Left ventricle myocardium superior (tissue), 1 donor: ENCODE measurements at places on chromosomes 3 and 15. TPM values are rescaled to one million over a fixed set of nuclear protein-coding genes. Genes with fewer than 3 reads are reported as not detected.

The TRH gene
- total RNA-seq: not detected

The HRH1 gene
- total RNA-seq: 1.4 TPM

The PIK3R4 gene
- total RNA-seq: 13.9 TPM

The CAND2 gene
- 69.2 TPM for total RNA-seq

The RBMS3 gene
- 20.7 TPM for total RNA-seq

DNA sequence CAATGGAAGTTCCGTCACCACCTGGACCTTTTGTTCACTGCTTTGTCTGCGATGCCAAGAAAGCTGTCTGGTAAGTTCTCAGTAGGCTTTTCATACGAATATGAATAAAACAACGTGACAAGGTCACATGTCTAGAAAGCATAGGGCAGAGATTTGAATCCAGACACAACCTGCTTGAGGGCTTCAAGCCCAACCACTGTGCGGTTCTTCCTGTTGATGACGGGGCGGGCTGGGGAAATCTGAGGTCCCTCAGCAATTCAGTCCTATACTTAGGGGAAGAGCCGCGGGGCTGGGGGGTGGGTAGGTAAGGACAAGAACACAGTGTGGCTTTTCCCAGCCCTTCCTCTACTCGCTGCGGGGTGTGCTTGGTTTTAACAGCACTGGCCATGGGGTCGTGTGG, 32.4 kb upstream of the SMAD3 start:
- no peak for DNase-seq

GRCh38 chr3:129690406-129690805, 83.9 kb upstream of the PLXND1 start:
- no peak for DNase-seq

DNA sequence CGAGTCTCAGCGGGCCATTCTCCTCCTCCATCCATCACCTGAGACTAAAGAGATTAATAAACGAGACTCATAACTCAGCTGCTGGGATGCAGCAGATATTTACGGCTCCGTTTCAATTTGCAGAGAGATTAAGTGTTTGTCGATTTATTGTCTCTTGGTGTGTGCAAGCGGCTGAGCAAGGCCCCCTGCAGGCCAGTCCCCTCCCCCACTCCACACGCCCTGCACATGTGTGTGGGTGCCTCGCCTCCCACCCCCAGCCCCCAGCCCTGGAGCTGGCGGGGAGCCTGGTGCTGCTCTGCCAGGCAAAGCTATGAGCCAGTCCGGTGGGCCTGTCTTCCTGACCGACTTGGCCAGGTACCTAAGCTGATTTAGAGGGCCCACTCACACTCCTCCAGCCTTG, 63.0 kb downstream of the CYP11A1 start:
- DNase-seq: no peak

DNA sequence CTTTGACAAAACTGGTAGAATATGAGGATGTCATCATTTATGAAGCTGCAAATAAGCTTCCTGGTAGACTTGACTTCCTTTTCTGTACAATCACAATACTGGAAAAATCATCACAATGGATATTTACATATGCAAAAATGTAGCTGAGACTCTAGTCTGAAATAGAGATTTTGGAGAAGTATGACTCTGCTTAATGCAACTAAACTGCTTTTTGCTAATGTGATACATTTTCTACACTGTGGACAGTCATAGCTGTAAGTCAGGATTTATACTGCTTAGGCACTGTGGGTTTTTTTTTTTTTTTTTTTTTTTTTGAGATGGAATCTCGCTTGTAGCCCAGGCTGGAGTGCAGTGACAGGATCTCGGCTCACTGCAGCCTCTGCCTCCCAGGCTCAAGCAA, 34.5 kb upstream of the ST3GAL6 start:
- DNase-seq: no peak

DNA sequence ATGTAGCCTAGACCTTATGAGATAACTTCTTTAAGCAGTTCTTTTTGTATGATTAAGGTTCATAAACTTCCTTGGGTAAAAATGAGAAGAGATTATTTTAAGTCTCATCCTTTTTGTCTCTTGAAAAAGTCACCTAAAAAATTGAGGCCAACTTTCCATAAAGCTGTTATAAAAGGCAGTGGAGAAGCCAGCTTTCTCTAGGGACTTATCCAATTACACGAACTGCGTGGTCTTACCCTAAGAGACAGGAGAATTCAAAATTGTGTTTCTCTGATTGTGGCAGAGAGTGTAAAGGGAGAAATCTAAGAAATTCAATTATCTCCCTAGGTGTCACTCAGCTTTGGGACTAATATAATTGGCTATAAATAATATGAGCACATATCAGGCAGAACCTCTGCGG, 262.0 kb downstream of the SHOX2 start:
- DNase-seq: no peak

GRCh38 chr3:187896646-187897045, 151.4 kb upstream of the BCL6 start:
- peak; percentile 70 for DNase-seq

DNA sequence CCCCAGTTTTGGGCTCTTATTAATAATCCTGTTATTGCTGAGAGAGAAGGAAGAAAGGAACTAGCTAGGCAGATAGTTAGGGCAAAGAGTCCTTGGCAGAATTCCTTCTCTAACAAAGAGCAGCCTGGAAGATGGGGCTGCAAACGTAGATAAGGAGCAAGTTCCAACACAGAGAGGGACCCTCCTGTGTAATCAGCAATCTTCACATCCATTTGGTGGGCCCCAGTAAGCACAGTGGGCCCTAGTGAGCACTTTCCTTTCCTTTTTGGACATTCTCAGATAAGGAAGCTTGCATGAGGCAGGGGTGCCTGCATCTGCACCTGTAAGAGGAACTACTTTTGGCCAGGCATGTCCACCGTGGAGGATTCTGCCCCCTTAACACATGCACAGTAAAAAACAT, 119.6 kb upstream of the SGO1 start:
- no peak for DNase-seq

DNA sequence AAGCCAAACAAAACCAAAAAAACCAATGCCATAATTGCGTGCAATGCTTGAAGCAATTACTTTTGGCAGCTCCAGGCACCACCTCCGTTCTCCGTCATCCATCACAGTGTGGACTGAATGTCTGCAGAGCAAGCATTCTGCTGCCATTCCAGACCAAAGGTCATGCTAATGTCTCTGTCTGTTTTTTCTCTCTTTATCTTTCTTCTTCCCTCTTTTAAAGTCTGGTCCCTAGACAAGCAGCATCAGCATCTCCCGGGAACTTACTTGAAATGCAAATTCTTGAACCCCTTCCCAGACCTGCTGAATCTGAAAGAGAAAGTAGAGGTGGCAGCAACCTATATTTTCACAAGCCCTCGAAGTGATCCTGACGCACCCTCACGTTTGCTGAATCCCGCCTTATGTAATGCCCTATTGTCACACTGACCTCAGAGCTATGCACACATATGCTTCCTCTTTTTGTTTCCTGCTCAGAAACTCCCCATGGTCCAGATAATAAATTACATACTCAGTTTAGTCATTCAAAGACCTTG, 297.3 kb upstream of the PROK2 start:
- DNase-seq: no peak

DNA sequence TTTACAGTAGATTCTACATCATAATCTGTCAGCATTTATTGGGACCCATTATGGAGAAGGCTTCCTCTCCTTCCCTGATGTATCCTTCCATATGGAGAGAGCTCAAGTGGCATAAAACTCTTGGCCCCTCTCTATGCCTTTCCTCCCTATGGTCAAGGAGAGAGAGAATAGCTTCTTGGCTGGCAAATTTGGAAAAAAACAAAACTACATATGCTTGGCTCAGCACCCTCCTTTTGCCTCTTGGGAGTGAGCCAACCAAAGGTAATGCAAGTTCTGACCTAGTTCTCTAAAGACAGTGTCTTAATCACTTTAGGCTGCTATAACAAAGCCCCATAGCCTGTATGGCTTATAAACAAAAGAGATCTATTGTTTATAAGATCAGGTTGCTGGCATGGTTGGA, 37.5 kb downstream of the C3orf70 start:
- no peak for DNase-seq

DNA sequence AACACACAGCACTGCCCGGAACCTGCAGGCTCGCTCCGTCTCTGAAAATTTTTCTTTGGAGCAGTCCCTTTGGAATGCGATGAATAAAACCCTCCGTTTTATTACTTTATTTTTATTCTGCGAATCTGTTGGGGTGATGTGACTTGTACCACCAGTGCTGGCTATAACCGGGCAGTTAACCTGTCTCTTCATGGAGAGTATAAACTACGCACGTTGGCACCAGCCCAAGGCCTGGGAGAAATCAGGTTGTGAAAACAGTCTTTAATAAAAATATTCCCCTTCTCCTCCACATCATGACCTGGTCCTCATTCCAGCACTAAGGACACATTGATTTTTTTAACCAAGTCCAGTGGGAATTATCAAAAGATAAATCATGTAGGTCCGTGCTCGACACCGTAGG, 116.8 kb downstream of the WNT5A start:
- no peak for DNase-seq

- DNase-seq: peak; percentile 35
Observed at GRCh38 chr3:170811928-170812591, 57.9 kb downstream of the RPL22L1 start.

- DNase-seq: no peak
Observed at GRCh38 chr15:48510976-48511375, 134.5 kb downstream of the FBN1 start.

- DNase-seq: peak; percentile 64
Observed at GRCh38 chr3:45035441-45036301, 9.6 kb downstream of the CLEC3B start.

GRCh38 chr15:25172691-25173090, 217.9 kb downstream of the SNRPN start:
- no peak for DNase-seq

DNA sequence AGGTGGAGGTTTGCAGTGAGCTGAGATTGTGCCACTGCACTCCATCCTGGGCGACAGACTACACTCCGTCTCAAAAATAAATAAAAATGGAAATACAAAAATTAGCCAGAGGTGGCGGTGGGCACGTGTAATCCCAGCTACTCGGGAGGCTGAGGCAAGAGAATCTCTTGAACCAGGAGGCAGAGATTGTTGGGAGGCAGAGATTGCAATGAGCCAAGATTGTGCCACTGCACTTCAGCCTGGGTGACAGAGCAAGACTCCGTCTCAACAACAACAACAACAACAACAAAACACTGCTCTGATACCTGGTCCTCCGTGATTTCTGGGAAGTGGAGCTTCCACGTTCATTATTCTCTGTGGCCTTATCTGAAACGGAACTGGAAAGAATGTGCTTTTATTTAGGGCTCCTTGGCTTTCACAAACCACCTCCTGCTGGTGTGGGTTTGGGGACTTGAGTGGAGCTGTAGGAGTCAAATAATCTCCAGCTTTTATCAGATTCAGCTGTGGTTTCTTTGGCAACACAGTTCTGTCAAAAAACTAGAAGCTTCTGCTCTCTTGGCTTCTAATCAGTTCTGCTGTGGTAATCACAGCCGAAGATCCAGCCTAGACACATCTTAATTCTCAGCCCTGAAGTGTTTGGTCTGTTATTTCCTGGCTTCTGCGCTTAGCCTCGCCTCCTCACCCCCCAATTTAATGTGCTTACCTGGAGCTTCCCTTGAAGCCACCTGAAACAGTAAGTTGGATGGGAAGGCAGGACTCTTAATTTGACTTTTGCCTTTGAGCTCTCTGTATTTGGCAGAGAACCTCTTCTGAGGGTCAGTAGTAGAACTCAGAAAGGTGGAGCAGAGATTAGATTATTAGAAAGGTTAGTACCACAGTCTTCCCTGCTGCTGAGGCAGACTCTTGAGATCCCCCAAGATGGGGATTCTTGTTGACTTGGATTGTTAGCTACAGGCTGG, 21.4 kb downstream of the IRAK2 start:
- DNase-seq: peak; percentile 2

DNA sequence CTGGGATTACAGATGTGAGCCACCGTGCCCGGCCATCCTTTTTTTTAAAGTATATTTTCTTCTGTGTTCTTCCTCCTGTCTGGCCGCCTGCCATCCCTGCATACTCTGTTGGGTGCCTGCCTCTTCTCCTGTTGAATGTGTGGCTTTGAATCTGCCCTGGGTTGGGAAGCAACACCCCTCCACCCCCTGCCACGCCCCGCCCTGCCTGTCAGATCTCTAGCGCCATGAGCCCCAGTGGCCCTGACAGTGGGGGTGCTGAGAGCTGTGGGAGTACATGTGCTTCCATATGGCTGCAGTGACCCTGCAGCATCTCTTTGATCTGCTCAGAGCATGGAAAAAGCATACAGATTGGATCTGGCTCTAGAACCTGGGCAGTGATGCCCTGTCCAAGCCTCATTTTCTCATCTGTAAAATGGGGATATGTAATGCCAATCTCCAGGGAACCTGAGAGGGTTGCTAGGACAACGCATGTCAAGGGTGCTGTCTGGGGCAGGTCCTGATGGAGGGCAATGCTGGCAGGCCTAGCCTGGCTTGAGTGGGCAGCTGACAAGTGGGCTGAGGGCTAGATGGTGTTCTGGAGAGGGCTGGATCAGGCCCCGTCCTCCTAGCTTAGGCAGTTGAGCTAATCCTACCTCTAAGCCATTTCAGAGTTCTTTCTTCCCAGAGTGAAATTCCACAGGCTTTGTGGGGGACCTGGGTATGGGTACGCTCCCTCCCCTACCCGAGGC, 23.9 kb downstream of the CCDC13 start:
- DNase-seq: no peak

DNA sequence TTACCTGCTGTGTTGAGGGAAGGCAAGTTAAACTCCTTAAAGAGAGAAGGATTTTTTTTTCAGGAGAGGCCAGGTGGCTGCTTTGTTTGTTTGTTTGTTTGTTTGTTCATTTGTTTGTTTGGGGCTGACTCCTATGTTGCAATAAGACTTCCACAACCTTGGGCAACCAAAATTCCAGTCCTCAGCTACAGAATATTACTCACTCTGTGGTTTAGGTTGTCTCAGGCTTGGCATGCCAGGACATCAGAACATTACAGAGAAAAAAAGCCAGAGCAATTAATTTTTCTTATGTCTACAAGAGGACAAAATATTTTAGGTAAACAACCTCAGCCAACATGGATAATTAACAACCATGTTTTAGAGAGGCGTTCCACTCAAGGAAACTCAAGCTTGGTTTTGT, 156.7 kb upstream of the ATP11B start:
- DNase-seq: no peak

GRCh38 chr15:78440375-78441373, 2.7 kb downstream of the IREB2 start:
- no peak for DNase-seq

DNA sequence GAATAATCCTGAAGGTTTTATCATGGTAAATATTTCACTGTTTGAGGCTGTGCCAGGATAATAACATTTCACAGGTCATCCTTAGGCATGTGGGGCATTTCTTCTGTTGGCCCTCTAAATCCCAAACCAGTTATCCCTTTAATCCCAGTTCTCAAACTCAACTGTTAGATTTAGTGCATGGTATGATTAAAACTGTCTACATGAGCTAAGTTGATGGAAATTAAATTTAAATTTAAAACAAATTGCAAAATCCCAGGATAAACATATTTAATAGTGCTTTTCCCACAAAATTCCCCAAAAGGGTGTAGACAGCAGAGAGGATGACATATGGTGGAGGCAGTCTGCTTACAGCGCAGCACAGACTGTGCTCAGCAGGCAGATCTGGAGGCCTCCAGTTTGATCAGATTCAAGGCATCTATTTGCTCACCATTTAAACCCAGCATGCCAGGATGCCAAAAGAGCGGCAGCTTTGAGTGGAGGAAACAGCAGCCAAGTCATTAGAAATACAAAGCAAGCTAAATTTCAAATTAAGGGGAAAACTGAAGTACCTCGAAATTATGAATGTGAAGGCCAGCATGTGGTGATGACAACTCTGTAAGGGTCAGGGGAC, 325.8 kb downstream of the KCNH8 start:
- no peak for DNase-seq
